Metanephros (tissue), 2 donors: ENCODE measurements at places on chromosomes 2 and 18. TPM values are rescaled to one million over a fixed set of nuclear protein-coding genes. Genes with fewer than 3 reads are reported as not detected.

Gene CCL20
- total RNA-seq: 1.3 TPM

Gene DDX18
- total RNA-seq: 36.6 TPM

Gene CNRIP1
- 22.1 TPM for total RNA-seq

Gene CCDC74B
- total RNA-seq: 10.6 TPM

Gene IGFBP2
- total RNA-seq: 281 TPM

Gene IL36RN
- total RNA-seq: not detected

Gene VWC2L
- total RNA-seq: 0.35 TPM

Gene ICA1L
- total RNA-seq: 20.7 TPM

Gene CCDC195
- not detected for total RNA-seq

Gene LAMA3
- 2.3 TPM for total RNA-seq
